ENCODE measurements at places on chromosomes 16 and 17.

GRCh38 chr17:6752068-6752909 lies 3.6 kb upstream of the XAF1 start:
- DNase-seq: peak; percentile 90

DNA sequence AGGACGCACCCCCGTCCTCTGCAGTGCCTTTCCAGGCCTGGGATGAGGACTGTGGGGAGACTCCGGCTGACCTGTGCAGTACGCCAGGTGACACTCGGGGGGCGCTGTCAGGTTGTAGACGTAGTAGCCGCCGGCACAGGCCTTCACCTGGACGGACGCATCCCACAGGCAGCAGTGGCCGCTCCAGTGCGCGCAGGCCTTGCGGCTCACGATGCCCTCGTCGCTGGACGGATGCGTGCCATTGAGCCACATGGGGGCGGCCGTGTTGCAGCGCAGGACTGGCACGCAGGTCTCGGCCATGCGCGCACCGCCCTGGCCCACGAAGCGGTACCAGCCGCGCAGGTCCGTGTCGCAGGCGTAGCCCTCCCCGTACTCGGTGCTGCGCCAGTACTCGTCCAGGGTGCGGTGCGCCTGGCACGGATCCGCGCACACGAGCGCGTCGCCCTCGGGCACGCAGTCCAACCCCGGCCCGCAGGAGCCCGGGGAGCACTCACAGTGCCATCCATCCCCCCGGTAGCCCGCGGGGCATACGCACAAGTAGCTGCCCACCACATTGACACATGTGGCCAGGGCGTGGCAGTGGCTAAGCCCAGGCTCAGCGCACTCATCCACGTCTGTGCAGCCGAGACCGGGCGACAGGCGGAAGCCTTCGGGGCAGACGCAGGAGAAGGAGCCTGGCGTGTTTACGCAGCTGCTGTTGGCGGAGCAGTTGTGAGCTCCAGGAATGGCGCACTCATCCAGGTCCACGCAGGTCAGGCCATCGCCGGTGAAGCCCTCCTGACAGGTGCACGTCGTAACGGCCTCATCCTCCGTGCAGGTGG lies 3.9 kb downstream of the UMOD start:
- peak; percentile 57 for DNase-seq

GRCh38 chr16:54063279-54063773 lies 223.3 kb downstream of the IRX3 start:
- no peak for DNase-seq

GRCh38 chr16:84514295-84514873 lies 9.9 kb upstream of the MEAK7 start:
- no peak for DNase-seq

GRCh38 chr16:28158136-28158535 lies 53.6 kb downstream of the XPO6 start:
- DNase-seq: no peak

GRCh38 chr17:57447357-57447989 lies 191.2 kb downstream of the MSI2 start:
- DNase-seq: no peak

- no peak for DNase-seq
Measured at GRCh38 chr17:82927661-82928601, 88.1 kb upstream of the ZNF750 start.

DNA sequence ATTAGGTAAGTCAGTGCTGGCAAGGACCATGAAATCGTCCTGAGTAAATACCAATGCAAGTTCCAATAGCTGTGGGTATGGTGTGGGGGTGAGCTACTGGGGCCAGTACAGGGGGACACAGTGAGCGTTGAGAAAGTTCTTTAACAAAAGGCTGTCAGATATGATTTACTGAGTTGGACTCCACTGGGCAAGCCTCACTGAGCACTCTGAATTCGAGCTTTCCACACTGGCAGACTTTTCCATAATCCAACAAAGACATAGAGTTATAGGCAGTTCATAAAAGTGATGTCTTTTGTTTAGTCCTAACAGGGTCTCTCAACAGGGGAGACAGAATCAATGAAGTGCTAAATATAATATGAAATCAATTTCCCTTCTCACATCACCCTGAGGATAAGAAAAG lies 489.0 kb downstream of the KCNJ2 start:
- no peak for DNase-seq

GRCh38 chr17:8359769-8360168 lies 16.7 kb downstream of the KRABD2 start:
- DNase-seq: peak; percentile 75

DNA sequence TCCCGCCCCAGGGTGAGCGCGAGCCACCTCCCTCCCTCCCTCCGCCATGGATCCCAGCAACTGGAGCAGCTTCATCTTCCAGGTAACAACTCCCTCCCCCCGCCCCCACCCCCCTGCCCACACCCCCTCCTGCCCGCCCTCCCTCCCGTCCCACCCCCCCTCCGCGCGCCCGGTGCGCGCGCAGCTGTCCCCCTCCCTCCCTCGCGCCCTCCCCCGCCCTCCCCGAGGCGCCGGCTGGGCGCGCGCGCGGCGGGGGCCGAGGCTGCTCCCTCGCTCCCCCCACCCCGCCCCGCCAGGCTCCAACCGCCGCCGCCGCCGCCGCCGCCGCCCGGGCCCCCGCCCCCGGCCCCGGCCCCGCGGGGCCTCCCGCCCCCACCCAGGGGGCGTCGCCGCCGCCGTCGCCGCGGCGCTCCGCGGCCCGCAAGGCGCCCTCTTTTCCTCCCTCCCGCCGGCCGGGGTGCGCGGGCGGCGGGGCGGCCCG lies at the start of gene MAZ:
Gene MAZ, plus strand, starts transcription at position 431 of the 481 bp plus-strand sequence. CDS start 173 bp downstream, outside the sequence.
- DNase-seq: no peak

GRCh38 chr16:85265161-85265784 lies 153.0 kb upstream of the CIBAR2 start:
- DNase-seq: no peak

GRCh38 chr16:73572135-73572828 lies 524.4 kb upstream of the ZFHX3 start:
- DNase-seq: peak; percentile 77

DNA sequence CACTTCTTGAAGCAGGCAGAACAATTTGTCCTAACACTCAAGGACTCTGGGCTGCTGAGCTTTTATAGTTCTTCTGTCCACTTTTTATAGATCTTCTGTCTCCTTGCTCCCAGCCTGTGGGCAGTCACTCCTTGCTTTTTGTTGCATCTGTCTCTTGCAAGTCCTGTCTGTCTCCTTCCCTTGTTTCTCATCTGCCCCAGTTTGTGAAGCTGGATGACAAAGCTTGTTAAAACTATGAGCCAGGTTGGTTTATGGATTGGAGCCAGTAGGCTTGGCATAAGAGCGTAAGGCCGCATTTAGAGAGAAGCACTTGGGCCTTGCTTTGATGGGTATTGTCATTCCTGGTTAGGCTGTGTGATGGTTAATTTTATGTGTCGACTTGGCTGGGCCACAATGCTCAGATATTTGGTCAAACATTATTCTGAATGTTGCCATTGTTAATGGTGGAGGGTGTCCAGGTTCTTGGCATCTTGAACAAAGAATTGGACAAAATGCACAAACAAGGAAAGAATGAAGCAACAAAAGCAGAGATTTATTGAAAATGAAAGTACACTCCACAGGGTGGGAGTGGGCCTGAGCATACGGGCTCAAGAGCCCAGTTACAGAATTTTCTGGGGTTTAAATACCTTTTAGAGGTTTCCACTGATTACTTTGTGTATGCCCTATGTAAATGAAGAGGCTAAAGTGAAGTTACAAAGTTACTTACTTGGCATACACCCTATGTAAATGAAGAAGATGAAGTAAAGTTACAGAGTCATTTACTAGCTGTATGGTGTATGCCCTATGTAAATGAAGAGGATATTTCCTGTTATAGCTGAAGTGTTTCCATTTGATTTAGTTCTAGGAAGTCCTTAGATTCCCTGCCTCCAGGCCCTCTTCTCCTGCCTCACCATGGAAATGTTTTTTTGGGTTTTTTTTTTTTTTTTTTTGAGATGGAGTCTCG lies 8.0 kb upstream of the CPPED1 start:
- no peak for DNase-seq

DNA sequence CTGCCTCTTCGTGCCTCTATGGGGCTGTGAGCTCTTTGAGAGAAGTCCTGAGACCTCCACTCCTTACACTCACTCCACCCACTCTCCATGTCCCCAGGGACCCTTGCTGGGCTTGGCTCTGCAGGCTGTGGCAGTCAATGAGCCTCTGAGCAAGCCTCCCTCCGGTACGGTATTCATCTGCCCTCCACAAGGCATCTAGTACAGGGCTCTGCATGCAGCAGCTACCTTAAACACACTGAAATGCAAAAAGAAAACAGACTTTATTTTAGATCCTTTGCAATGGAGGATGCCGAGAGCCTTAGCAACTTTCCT lies 38.9 kb upstream of the SMPD3 start:
- DNase-seq: no peak

DNA sequence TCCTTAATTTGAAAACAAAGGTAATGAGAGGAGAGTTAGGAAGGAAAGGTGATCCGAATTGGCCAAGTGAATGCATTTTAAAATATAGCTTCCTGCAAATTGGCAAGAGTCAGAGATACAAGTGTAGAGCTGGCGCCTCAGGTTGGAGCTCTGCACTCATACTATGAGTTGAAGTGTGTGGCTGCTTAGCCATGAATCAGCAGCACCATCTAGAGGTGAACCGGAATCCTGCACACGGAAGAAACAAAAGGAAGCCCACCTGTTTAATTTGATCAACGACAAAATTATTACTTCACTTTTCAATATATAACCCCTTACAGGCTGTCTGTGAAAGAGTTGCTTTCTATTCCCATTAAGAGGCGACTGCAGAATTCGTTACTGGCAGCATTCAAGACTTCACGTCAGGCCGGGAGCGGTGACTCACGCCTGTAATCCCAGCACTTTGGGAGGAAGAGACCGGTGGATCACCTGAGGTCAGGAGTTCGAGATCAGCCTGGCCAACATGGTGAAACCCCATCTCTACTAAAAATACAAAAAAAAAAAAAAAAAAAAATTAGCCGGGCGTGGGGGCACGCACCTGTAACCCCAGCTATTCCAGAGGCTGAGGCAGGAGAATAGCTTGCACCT lies 1253.7 kb upstream of the CDH8 start:
- peak; percentile 73 for DNase-seq

GRCh38 chr16:6861135-6861814 lies 471.4 kb upstream of the RBFOX1 start:
- DNase-seq: no peak

- no peak for DNase-seq
Measured at GRCh38 chr17:49753959-49754391, 10.0 kb downstream of the FAM117A start.

GRCh38 chr17:77644181-77645071 lies 314.1 kb upstream of the TNRC6C start:
- DNase-seq: peak; percentile 51

DNA sequence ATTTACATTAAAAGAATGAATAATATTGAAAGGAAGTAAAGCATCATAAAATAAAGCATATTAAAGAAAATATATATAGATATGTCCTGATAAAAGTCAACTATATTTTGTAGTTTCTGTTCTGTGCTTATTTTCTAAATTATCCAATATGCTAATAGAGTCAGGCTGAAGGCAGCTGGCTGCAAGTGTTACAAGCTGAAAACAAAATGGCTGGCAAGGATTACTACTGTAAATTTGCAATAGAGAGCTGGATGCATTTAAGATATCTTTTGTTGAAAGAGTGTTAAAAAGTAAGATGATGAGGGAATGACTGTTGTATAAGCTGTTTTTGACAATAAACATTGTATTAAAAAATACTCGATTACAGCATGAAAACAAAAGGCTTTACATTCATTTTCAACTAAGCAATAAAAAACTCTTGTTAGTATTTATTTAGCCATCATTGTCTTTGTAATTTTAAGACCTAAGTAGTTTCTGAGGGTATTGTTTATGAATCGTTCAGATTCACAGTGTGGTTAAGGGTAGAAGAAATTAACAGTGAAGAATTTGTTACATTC lies 76.3 kb downstream of the TANC2 start:
- no peak for DNase-seq

DNA sequence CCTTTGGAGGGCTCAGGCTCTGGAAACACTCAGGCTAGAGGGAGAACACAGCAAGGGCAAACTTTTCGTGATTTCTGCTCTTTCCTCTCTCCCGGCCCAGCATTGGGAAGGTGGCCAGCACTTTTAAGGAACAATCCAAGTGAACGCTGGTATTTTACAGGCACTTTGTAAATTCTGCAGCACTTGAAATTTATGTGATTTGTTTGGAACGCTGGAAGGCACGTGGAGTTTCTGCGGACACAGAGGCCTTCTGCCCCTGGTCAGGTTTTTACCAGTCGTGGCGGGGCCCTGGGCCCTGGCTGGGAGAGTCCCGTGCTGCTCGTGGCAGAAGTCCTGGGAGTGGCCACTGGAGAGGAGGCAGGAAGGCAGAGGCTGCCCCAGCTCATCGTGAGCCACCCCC lies 188.6 kb downstream of the ENGASE start:
- no peak for DNase-seq

GRCh38 chr16:78211946-78212345 lies 112.5 kb downstream of the WWOX start:
- DNase-seq: peak; percentile 93

GRCh38 chr17:31527606-31528005 lies 136.1 kb downstream of the RAB11FIP4 start:
- no peak for DNase-seq

DNA sequence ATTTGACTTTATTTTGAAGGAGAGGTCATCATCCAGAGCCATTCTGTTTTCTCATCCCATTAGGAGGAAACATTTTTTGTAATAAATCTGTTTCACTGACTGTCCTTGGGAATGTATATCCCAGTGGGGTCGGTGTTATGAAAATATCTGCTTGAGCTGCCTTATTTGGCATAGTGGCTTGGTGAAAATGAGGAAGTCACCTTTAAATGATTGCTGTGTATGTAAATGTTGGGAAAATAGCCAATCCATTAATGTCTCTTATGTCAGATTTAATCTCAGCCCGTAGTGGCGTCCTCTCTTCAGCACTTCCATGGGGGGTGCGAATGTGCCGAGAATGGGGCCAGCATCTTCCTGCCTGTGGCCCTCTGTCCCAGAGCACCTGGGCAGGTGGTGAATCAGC lies 57.6 kb downstream of the BANP start:
- no peak for DNase-seq

DNA sequence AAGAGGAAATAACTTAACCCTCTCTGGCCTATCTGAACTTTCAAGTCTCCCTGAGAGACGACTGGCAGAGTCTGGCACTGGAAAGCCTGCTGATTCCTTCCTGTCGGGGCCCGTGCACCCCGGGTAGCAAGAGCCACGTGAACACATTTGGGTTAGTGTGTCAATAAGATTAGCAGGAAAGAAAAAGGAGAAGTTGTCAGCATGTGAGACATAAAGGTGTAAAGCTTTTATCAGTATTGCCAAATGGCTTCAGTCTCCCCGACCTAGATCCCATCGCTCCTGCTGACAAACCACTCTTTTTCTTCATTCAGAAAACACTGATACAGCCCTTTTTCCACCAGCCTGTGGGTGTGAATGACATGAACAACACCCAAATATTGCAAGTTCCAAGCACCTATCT lies 74.4 kb downstream of the CCT6B start:
- DNase-seq: no peak

All from islet precursor cell (in vitro differentiated cells).